Substantia nigra (tissue), 51 donors: ENCODE measurements at places on chromosomes 4 and X.

GRCh38 chr4:116055857-116056827, 942.7 kb upstream of the NDST4 start:
- DNase-seq: no peak

- DNase-seq: no peak
These were observed 46.1 kb downstream of the SORCS2 start for GRCh38 chr4:7238300-7238960.

- no peak for DNase-seq
These were observed 4.8 kb upstream of the GPM6B start for GRCh38 chrX:13821738-13822137.

GRCh38 chrX:16202943-16203342, 35.7 kb downstream of the MAGEB17 start:
- no peak for DNase-seq

- DNase-seq: no peak
These were observed 23.3 kb downstream of the CAMK2D start for GRCh38 chr4:113738251-113738650.

- no peak for DNase-seq
These were observed 3.2 kb downstream of the THAP9 start for GRCh38 chr4:82903737-82904136.

GRCh38 chrX:9668537-9668936, 97.1 kb downstream of the GPR143 start:
- DNase-seq: no peak

- DNase-seq: no peak
These were observed 18.7 kb upstream of the CD40LG start for GRCh38 chrX:136629084-136629750.

GRCh38 chr4:151659601-151660364, 101.0 kb downstream of the GATB start:
- peak; percentile 46 for DNase-seq

GRCh38 chrX:44244008-44244407, 99.5 kb downstream of the EFHC2 start:
- no peak for DNase-seq

- no peak for DNase-seq
These were observed 241.4 kb upstream of the GALNT7 start for GRCh38 chr4:172927096-172927814.

DNA sequence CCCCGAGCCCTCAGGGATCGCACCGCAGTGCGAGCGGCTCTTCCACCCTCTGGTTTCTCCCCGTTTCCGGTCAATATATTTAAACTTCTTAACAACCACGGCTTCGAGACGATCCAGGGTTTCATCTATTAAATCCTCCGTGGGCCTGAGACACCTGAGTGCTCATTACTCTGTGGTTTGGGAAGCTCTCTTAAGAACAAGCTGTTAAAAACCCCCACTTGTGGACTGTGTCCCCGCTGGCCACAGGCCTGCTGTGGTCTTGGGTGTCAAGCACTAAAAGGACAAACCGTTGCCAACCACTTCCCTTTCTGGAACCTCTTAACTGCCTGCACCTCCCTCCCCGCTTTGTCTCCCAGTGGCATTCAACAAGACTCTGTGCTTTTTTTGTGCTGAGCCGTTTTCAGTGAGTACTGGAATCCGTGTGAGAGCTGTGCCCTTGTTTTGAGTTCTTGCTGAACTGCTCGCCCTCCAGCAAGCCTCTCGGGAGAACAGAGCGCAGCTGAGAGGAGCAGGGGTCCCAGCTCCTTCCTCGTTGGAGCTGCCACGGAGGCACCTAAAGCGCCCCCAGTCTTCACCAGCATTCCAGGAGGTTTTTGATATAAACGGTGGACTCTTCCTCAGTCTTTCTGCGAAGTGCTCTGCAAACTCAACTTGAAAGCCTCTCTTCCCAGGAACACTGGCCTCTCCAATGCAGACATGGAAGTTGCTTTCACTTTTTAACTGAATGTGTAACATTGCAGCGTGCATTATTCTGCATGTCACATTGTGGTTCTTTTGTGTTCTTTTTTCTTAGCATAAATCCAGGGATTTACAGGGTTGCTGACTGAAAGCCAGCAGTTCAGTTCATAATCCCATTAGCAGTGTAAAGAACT, 691 bp upstream of the IGFBP7 start:
- peak; percentile 48 for DNase-seq

DNA sequence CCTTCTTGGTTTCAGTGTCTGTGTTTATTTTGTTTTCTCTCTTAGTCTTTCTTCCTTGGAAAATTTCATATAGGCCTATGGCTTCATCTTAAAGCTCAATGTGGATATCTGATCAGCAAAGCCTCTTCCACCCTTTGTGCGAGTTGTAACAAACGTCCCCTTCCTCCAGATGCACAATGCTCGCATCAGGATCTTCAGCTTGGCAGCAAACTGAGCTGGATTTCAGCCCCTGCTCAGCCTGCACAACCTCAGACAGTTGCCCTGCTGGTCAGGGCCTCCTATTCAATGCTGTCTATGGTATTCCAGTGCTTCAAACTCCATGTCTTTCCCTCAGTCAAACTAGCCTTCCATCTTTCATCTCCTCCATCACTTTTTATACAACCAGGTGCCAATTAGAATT, 309.4 kb downstream of the ARHGAP24 start:
- no peak for DNase-seq

DNA sequence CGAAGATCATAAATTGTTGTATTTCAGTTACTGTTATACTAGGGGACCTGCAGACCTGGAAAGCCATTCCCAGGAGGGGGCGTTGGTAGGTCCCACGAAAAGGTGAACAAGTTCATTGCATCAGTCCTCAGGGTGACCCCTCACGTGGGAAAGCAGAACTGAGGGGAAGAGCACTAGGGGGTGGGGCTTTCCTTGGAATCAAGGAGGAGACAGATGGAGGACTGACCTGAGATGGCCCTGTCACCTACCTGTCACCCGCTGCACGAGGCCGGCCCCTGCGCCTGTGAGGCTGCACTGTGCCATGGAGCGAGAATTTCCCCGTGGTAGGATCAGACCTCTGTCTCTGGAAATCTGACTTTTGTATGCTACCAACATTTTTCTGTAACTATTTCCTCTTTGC, 41.8 kb upstream of the CLDN24 start:
- no peak for DNase-seq

DNA sequence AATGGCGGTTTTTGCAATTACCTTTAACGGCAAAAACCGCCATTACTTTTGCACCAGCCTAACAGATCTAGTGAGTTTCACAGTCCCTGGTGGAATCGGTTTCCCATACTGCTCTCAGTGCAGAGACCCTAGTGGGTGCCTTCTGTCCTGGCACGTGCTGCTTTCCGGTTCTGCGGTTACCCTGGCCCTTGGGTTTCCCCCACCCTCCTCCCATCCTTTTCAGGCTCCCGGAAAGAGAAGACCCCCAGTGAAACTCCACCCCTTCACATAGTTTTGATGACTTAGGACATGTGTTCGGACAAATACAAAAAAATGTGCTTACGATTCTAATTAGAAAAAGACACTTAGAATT, 36.9 kb downstream of the NLGN3 start:
- DNase-seq: no peak

- DNase-seq: no peak
These were observed 4.2 kb upstream of the RGS12 start for GRCh38 chr4:3288571-3289094.

DNA sequence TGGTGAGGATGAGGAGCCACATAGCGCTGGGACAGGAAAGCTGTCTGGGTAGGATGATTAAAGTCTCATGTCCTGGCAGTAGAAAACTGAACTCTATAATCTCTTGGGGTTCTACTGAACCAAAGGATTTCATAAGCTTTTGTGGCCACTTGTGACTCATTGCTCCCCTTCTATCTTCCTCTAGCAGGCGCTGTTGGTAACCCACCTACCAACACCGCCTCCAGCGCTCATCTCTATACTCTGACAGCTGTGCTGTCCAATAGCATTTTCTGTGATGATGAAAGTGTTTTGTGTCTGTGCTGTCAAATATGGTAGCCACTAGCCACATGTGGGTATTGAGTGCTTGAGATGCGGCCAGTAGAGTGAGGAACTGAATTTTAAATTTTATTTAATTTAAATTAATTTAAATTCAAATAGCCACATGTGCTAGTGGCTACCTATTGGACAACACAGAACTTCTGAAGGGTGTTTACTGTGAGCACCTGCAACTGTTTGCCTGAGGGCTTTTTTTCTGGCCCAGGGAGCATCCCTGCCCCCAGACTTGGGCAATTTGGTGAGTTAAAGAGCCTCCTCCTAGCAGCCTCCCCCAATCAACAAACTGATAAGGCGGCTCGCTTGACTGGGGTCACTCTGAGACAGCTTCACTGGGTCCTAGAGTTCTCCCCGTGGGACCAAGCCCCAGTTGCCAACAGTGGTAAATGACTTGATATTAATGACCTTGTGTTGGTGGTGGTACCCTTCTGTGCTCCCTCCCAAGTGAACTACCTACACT, 169.2 kb upstream of the ATP6AP2 start:
- no peak for DNase-seq

- DNase-seq: no peak
These were observed 486.2 kb downstream of the TRAM1L1 start for GRCh38 chr4:116598980-116599789.

DNA sequence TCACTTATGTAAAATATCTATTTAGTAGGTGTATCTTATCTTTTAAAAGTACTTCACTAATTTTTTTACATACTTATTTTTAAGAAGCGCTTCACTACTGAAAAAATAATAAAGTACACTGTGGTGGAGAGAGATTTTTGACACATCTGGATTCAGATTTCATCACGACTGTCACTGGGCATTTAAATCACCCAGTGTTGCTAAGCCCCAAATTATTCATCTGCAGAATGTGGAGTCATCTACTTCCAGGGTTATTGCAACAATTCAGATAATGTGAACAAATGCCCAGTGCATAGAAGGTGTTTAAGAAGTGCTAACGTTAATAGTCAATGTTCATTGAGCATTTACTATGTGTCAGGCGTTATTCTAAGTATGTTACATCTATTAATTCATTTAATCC, 41.8 kb downstream of the AASDH start:
- DNase-seq: no peak

GRCh38 chrX:69158166-69158980, 6.9 kb downstream of the PJA1 start:
- peak; percentile 27 for DNase-seq

- no peak for DNase-seq
These were observed 55.3 kb downstream of the RAPGEF2 start for GRCh38 chr4:159158083-159158617.

GRCh38 chr4:173448103-173448502, 49.2 kb upstream of the SCRG1 start:
- peak; percentile 30 for DNase-seq

GRCh38 chr4:120299631-120300030, 233.0 kb upstream of the MAD2L1 start:
- no peak for DNase-seq

DNA sequence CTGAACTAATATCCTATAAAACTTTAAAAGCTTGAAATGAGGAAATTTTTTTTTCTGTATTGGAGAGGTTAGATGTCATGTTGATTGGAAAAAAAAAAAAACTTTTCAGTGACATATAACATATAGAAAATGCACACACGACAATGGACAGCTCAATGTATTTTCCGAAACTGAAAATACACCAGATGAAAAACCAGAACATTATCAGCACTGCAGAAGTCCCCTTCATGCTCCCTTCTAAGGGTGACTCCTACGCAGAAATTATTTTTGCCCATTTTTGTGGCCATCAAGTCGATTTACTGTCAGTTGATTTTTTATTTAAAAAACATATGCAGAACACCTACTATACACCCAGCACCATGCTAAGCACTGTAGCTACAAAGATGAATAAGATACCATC, 148.3 kb downstream of the APBB2 start:
- no peak for DNase-seq

DNA sequence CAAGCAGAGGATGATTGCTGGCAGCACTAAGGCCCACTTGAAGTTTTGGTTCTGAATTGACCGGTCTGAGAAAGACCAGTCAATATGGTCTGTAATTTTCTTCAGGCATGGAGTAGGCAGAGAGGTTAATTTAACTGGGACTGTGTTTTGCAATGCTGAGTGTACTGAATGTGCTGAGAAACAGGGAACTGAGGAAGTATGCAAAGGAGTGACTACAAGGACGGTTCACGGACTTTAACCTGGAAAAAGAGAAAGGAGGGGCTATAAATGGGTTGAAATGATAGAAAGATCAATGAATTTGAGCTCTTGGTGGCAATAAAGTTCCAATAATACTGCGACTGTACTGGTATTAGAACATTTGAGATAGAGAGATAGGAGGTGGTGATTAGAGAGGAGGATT, 84.5 kb downstream of the MAGEB17 start:
- DNase-seq: no peak

DNA sequence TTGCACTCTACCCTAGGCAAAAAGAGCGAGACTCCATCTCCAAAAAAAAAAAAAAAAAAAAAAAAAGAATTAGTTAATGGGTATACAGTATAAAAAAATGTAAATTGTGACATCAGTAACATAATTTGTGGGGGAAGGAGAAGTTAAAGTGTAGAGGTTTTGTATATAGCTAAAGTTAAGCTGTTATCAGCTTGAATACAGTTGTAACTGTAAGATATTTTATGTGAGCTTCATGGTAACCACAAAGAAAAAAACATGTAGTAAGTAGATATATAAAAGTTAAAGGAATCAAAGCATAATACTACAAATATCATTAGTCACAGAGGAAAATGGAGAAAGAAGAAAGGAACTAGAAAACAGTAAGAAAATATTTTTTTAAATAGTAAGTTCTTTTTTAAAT, 53.2 kb upstream of the EPGN start:
- no peak for DNase-seq

DNA sequence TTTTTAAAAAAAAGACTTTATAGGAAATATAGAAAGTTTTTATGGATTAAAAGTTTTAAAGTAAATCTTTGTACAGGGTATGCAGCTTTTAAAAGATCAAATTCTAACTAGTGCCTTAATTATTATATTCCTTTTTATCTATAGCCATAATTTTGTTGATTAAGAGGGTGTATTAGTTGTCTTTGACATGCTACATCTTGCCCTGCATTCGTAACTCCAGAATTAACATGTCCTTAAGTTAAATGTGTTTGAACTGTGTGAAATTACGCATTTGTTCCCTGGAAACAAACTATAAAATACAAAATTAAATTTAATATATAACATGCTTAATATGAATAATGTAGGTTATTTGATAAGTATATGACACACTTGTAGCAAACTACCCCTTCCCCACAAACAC, 66.3 kb downstream of the PTPN13 start:
- DNase-seq: no peak

GRCh38 chrX:139187738-139188137, 342.8 kb upstream of the F9 start:
- no peak for DNase-seq

GRCh38 chrX:46796574-46797191, 37.8 kb upstream of the SLC9A7 start:
- DNase-seq: peak; percentile 1

GRCh38 chr4:124304941-124305340, 407.6 kb downstream of the ANKRD50 start:
- DNase-seq: no peak
